ENCODE measurements at places on chromosomes 7 and 10. TPM values are rescaled to one million over a fixed set of nuclear protein-coding genes. Genes with fewer than 3 reads are reported as not detected.

OR13A1 gene
- total RNA-seq = not detected

LRIT1 gene
- not detected for total RNA-seq

KLF14 gene
- not detected for total RNA-seq

RAMP3 gene
- total RNA-seq = 14.0 TPM

AKR1B15 gene
- total RNA-seq = 0.52 TPM

CLEC2L gene
- not detected for total RNA-seq

ZNF727 gene
- total RNA-seq = 8.2 TPM

DNA sequence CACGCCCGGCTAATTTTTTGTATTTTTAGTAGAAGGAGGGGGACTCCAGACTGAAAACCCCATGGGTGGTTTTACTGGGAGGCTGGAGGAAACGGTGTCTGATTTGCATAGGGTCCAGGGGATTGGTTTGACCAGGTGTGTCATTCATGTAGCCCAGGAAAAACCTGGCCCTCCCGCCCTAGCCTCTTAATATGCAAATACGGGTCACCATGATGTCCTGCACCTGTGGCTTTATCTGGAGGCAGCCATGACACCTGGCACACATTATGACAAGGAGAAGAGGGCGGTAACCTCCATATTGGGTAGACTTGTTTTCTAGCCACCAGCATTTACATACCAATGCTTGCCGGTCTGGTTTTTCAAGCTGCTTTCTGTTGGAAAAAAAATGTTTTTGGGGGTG lies 68.0 kb downstream of the TRIL start:
- H3K4me3 ChIP-seq = no peak overlapping the region
- H3K36me3 ChIP-seq = no peaks in the 10 kb centered on the region
- DNase-seq = peak; percentile 9
- peaks cover 7% of the 10 kb centered on the region for H3K4me1 ChIP-seq
- no peak overlapping the region for H3K27ac ChIP-seq
- no peaks in the 10 kb centered on the region for H3K27me3 ChIP-seq

- H3K27me3 ChIP-seq = no peaks in the 10 kb centered on the region
- H3K4me1 ChIP-seq = no peaks in the 10 kb centered on the region
- no peak overlapping the region for H3K4me3 ChIP-seq
- H3K36me3 ChIP-seq = no peaks in the 10 kb centered on the region
- no peak for DNase-seq
These were observed 98.0 kb downstream of the NPY start for GRCh38 chr7:24381894-24382505.

GRCh38 chr10:58070956-58071355 lies 196.7 kb downstream of the IPMK start:
- H3K4me3 ChIP-seq = no peak overlapping the region
- H3K27ac ChIP-seq = no peak overlapping the region
- H3K36me3 ChIP-seq = no peaks in the 10 kb centered on the region
- no peak for DNase-seq
- H3K4me1 ChIP-seq = no peaks in the 10 kb centered on the region

DNA sequence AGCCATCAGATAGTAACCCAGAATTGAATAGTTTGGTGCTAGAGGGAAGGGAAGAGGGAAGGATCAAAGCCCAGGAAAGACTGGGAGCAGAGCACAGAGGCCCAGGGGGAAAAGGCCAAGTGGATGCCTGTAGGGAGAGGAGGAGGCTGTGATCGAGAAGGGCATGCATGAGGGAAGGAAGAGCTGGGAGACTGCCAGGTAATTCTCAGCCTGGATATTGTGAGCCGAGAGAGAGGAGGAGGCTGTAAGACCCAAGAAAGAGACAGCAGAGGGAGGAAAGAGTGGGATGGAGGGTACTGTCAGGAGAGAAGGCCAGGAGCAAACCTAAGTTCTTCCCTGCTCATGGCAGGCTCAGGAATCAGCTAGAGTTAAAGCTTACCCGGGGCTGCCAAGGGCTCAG lies 178.2 kb downstream of the CCDC3 start:
- no peak overlapping the region for H3K4me3 ChIP-seq
- no peaks in the 10 kb centered on the region for H3K4me1 ChIP-seq
- no peak for DNase-seq
- H3K36me3 ChIP-seq = no peaks in the 10 kb centered on the region
- no peaks in the 10 kb centered on the region for H3K27me3 ChIP-seq
- no peak overlapping the region for H3K27ac ChIP-seq

GRCh38 chr7:150415161-150416153 lies 35.0 kb upstream of the GIMAP8 start:
- DNase-seq = no peak
- no peak overlapping the region for H3K4me3 ChIP-seq
- H3K27ac ChIP-seq = no peak overlapping the region
- no peaks in the 10 kb centered on the region for H3K36me3 ChIP-seq

- peaks cover 25% of the 10 kb centered on the region for H3K4me1 ChIP-seq
- no peak overlapping the region for H3K4me3 ChIP-seq
- H3K27me3 ChIP-seq = no peaks in the 10 kb centered on the region
These were observed 91.6 kb upstream of the COL1A2 start for GRCh38 chr7:94303118-94303517.

GRCh38 chr7:156109076-156109475 lies 296.8 kb upstream of the SHH start:
- no peaks in the 10 kb centered on the region for H3K27me3 ChIP-seq
- H3K4me3 ChIP-seq = no peak overlapping the region
- H3K36me3 ChIP-seq = no peaks in the 10 kb centered on the region
- H3K27ac ChIP-seq = no peak overlapping the region
- no peaks in the 10 kb centered on the region for H3K4me1 ChIP-seq
- no peak for DNase-seq

GRCh38 chr7:55155351-55156117 lies 136.7 kb downstream of the EGFR start:
- no peak overlapping the region for H3K27ac ChIP-seq
- no peak overlapping the region for H3K4me3 ChIP-seq
- no peaks in the 10 kb centered on the region for H3K27me3 ChIP-seq
- peaks cover 6% of the 10 kb centered on the region for H3K36me3 ChIP-seq

- no peaks in the 10 kb centered on the region for H3K4me1 ChIP-seq
- no peak overlapping the region for H3K4me3 ChIP-seq
- H3K27ac ChIP-seq = no peak overlapping the region
- H3K36me3 ChIP-seq = no peaks in the 10 kb centered on the region
These were observed 96.5 kb downstream of the TACC2 start for GRCh38 chr10:122085423-122085911.

GRCh38 chr7:97512441-97513207 lies 219.3 kb upstream of the TAC1 start:
- H3K27ac ChIP-seq = no peak overlapping the region
- H3K27me3 ChIP-seq = no peaks in the 10 kb centered on the region
- no peak overlapping the region for H3K4me3 ChIP-seq
- DNase-seq = no peak

- H3K4me1 ChIP-seq = peaks cover 75% of the 10 kb centered on the region
- H3K27ac ChIP-seq = peak overlapping the region; percentile 98
- H3K27me3 ChIP-seq = no peaks in the 10 kb centered on the region
- H3K4me3 ChIP-seq = no peak overlapping the region
These were observed 6.4 kb downstream of the MAFK start for GRCh38 chr7:1536743-1537534.

DNA sequence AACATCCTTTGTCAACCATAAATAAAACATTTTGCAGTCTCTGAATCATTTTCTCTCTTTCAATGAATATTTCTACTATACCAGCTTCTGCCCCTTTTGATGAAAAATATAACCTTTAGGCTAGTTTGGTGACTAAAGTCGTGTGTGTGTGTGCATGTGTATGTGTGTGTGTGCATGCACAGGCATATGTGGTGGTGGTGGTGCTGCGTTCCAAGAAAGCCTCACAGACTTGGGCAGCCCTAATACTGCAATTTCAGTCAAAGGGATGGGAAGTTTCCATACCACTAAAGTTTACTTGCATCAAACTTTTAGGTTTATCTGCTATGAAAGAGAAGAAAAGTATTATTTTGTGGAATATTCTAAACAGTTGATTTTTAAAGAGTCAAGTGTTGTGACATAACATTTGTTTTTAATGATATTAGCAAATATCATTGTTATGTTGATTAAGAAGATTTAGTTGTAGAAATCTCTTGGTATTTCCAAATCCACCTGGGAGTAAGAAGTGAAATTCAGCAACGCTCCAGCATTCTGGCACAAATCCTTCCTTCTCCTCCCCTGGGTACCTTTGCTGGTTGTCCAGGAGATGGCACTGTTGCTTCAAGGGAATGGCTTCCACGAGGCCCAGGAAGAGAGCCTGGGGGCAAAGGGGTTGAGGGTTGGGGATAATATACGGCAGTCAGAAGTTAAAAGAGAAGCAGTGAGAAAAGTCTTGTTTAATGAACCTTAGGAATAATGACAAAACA lies 41.5 kb downstream of the ASB4 start:
- peak; percentile 54 for DNase-seq
- H3K27me3 ChIP-seq = no peaks in the 10 kb centered on the region
- H3K4me3 ChIP-seq = no peak overlapping the region
- no peak overlapping the region for H3K27ac ChIP-seq

DNA sequence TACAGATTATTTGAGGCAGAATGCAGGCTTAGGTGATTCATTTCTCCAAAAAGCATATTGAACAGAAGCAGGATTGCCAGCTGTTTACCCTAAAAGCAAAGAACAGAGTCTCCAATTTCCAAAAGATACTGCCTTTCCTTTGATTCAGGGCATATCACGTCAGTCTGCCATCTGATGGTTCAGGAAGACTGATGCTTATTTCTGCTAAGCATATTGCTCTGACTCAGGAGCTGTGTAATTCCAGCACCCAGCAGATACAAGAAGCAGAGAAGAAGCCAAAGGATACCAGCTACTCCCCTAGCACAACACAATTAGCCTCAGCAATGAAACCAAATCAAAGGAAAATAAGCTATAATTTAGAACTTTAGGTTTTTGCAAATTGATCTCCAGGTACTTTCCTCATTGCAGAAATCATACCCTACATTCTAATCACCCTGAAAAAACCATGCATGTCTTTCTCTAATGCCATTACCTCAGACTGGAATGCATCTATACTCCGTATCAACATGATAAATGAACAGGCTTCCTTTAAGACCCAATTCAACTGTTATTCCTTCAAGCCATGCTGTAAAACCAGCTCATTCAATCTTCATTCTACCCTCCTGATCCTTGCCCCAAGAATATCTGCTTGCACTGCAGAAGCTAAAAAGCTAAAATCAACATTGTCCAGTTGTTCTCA lies 55.1 kb downstream of the ABI1 start:
- H3K4me3 ChIP-seq = no peak overlapping the region
- H3K36me3 ChIP-seq = no peaks in the 10 kb centered on the region
- H3K27ac ChIP-seq = no peak overlapping the region
- H3K27me3 ChIP-seq = no peaks in the 10 kb centered on the region
- H3K4me1 ChIP-seq = peaks cover 31% of the 10 kb centered on the region

DNA sequence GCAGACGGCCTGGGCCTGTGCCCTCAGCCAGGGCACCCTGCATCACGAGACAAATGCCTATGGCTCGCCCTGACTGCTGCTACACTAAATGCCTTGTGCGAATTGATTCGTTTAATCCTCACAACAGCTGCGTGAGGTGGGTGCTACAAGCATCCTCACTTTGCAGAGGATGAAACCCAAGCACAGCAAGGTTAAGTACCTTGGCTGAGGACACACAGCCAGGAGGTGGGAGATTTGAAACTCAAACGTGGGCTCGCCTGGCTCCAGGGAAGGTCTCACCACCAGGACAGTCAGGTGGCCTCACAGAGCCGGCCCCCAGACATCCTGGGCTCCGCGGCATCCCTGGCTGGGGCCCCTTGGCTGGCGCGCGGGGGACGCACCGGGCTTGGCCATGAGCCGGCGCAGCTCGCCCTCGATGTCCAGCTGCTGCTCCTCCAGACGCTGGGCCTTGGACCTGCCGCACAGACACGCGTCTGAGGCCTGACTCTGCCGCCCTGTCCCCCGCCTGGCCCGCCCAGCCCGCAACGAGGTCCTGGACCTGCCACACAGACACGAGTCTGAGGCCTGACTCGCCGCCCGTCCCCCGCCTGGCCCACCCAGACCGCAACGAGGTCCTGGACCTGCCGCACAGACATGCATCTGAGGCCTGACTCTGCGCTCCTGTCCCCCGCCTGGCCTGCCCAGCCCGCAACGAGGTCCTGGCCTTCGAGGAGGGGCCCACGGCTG lies 22.0 kb downstream of the MICALL2 start:
- no peaks in the 10 kb centered on the region for H3K27me3 ChIP-seq
- no peak overlapping the region for H3K27ac ChIP-seq
- no peaks in the 10 kb centered on the region for H3K36me3 ChIP-seq
- peaks cover 5% of the 10 kb centered on the region for H3K4me1 ChIP-seq
- no peak overlapping the region for H3K4me3 ChIP-seq
- no peak for DNase-seq

Measured in body of pancreas (tissue), 4 donors.